Spleen (tissue), 13 donors: ENCODE measurements at places on chromosomes 7 and 10.

DNA sequence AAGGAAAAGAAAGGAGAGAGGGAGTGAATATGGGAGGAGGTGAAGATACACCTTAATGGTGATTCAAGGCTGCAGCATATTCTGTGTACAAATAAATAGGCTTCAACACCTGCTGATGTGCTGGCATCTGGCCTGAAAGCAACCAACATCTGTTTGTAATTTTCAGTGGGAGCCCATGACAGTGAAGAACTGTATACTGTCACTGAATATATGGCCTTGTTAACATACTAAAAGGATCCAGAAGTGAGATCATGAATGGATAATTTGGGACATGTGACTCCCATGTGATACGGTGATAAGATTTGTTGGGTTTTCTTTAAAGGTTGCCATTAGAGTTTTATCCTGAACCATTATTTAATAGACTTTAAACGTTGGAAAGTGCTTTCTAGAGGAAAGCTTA lies 459.3 kb downstream of the CNTNAP2 start:
- no peak for DNase-seq

DNA sequence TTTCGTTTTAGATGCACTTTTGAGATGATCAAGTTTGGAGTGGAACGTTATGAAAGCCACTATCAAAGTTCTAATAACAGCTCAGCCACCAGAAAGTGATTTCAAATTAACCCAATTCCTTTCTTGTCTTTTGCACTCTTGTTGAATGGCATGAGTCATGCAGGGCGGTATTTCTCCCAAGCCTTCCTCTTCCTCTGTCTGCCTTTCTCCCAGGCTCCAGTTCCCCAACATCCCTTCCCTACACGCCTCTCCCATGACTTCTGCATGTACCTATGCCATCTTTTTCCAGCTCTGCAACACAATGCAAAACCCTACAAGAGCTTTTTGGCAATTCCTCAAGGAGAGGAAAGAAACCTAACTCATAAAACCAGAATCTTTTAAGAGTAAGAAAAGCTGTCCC lies 21.8 kb upstream of the NPS start:
- no peak for DNase-seq

DNA sequence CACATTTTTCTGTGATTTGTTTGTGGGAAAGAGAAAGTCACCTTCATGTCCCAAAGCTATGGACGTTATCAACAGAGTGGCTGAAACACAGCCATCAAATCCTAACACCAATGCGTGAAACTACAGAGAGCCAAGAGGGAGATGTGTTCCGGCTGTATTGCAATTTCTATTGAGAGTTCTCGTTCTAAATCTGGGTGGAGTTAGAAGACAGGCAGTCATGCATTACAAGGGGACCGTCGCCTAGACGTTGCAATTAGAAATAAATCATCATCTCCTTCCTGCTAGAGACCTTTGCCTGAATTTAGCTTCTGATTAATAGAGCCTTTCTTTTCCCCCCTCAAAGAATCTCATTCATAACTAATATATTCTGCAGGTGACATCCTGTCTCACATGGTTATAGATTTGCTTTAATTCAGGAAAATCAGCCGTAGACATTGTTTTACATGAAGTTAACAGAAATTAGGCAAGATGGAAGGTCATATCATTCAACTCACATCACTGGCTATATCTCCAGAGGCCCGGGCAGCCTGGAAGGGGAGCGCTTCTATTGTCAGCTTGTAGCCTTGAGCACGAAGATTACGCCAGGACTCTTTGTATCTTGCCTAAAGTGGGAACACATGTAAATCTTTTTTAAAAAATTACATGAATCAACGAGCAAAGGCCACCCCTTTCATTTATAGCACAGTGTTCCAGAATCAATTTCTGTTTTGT lies 52.6 kb downstream of the HABP2 start:
- DNase-seq, result no peak

- no peak for DNase-seq
Measured at GRCh38 chr7:50246551-50246950, 58.0 kb upstream of the IKZF1 start.

DNA sequence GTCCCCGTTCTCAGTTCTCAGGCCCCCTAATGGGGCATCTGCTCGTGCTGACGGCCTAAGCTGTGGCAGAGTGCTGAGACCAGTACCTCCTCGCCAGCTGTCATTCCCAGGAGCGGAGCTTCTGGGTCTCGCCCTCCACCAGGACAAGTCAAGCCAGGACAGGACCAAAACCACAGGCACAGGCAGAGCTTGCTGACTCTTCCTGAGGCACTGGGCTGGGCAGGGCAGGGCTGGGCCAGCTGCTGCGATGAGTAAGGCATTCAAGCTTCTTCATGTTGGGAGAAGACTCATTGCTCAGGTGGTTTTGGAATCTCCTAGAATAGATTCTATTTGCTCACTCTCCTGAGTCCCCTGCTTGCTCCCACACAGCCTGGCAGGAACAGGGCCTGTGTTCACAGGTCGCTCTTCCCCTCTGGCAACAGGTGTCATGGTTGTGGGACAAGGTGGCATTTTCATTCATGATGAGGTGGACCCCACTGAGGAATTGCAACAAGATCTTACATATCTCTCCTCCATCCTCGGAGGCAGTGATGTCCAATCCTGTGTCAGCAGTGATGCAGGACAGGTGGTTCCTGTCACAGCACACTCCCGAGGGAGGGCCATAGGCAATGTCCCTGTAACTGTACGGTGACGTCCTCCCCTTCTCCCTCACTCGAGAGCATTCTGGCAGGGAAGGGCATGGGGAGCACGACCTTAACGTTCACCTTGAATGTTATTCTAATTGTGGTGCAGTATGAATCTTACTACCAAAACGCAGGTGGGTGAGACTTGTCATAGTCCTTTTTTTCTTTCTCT lies 17.0 kb upstream of the SH3PXD2A start:
- DNase-seq, result no peak

DNA sequence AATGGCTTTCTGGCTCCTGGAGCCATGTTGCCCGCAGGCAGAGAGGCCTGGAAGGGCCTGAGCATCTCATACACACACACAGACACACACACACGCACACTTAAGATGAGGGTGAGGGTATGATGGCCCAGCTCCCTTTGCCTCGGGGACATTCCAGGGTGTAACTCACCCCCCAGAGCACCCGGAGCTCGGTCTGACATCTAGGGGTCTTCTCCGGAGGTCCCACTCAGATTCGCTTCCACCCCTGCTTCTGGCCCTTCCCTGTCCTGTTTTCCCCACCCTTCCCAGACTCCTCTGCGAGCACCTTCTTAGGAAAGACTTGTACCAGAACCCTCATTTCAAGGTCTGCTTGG lies 304.4 kb downstream of the GRID1 start:
- no peak for DNase-seq

GRCh38 chr10:110307805-110308204 lies 3.1 kb upstream of the SMNDC1 start:
- no peak for DNase-seq

DNA sequence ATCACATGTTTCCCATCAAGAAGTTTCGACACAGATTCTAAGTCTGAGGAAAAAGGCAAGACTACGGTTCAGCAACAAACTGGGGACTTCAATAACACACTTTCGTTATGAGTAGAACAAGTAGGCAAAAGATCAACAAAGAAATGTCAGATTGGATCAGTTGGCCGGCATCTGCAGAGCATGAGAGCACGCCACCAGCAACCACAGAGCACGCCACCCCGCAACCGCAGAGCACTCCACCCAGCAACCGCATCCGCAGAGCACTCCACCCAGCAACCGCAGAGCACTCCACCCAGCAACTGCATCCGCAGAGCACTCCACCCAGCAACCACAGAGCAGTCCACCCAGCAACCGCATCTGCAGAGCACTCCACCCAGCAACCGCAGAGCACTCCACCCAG lies 89.7 kb upstream of the FAM20C start:
- no peak for DNase-seq

DNA sequence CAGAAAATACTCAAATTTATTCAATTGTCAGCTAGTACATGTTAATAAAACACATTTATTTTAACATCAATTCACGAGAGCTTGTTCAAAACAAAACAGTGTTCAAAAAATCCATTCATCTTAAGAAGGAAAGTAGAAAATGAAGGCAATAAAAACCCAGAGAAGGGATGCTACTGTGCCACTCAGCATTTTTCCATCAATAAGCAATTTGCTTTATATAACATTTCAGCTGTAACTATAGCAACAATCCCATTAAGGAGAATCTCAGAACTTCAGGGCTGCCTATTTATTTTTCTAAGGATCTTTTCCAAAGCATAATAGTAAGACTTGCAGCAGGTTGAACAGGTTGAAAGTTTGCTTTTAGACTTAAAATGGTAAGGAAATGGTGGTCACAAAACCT lies 190.5 kb downstream of the PCLO start:
- no peak for DNase-seq

- no peak for DNase-seq
Measured at GRCh38 chr10:63213489-63213888, 80.4 kb downstream of the NRBF2 start.

- DNase-seq, result no peak
Measured at GRCh38 chr7:128158370-128158769, 82.7 kb upstream of the LEP start.

DNA sequence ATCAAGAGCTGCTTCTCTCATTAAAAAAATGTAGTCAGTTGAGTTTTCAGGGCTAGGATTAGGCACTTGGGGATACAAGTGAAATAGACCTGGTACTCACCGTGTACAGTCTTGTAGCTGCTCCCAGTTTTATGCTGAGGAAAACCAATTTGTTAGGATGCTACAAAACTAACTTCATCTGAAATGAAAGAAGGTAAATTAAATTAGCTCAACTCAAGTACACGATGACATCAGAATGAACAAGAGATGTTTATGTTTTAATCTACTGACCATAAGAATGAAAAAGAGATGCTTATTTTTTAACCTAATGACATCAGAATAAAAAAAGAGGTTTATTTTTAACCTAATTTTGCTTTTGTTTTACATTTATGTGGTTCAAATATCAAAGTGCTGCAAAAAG lies 73.7 kb downstream of the AP3M1 start:
- DNase-seq, result no peak

- no peak for DNase-seq
Measured at GRCh38 chr7:107582875-107583274, 2.8 kb downstream of the BCAP29 start.
